Hematopoietic multipotent progenitor cell treated with erythropoietin and hydrocortisone succinate and interleukin-3 and kit ligand, for 15 days (in vitro differentiated cells): ENCODE measurements at places on chromosomes 5 and 9.

- no peak for DNase-seq
Measured at GRCh38 chr5:43648499-43649124, 45.6 kb downstream of the NNT start.

GRCh38 chr9:14522627-14523379 lies 170.4 kb downstream of the ZDHHC21 start:
- no peak for DNase-seq

DNA sequence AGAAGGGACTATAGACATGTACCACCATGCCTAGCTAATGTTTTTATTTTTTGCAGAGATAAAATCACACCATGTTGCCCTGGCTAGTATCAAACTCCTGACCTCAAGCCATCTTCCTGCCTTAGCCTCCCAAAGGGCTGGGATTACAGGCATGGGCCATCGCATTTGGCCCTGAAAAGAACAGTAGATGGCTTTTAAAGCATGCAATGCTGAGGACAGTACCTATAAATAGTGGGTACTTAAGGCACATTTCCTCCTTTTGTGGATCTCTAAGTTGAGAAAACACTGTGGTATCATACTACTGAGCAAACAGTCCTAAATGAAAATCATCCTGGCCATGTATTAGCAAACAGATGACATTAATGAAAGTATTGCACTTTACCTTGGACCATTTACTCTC lies 119.4 kb downstream of the TTC39B start:
- DNase-seq: no peak

- no peak for DNase-seq
Measured at GRCh38 chr5:5270161-5270560, 130.0 kb downstream of the ADAMTS16 start.
